ENCODE measurements at places on chromosomes 1 and 21.

GRCh38 chr1:21292984-21293536 lies 2.8 kb upstream of the ECE1 start:
- no peak for DNase-seq

- no peak for DNase-seq
Measured at GRCh38 chr1:226682871-226683814, 55.9 kb downstream of the ITPKB start.

GRCh38 chr1:6909857-6910256 lies 124.6 kb downstream of the CAMTA1 start:
- DNase-seq = no peak

DNA sequence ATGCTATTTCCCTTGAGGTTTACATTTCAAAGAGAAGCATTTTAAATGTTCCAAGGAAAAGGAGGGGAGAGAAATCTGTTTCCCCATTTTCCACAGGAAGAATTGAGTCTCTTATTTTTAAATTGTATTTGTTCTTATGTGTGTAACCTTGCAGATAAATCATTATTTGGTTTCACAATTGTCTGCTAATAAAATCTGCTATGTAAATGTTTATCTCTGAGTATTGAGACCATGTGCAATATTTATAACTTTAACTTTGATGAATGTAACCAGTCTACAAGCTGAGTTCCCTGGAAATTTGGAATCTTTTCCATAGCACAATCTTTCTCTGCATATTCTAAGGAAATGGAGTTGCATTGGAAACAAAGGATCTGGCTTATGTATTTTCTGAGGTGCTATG lies 209.6 kb downstream of the PTBP2 start:
- no peak for DNase-seq

- DNase-seq = no peak
Measured at GRCh38 chr1:2187619-2188018, 7.0 kb downstream of the FAAP20 start.

Measured in GDM1 (cell line).